ENCODE measurements at places on chromosomes 4 and X.

GRCh38 chr4:82989575-82990429 lies 20.8 kb downstream of the LIN54 start:
- no peak for DNase-seq

- DNase-seq, result no peak
These were observed 540 bp upstream of the HADH start for GRCh38 chr4:107989162-107989536.

DNA sequence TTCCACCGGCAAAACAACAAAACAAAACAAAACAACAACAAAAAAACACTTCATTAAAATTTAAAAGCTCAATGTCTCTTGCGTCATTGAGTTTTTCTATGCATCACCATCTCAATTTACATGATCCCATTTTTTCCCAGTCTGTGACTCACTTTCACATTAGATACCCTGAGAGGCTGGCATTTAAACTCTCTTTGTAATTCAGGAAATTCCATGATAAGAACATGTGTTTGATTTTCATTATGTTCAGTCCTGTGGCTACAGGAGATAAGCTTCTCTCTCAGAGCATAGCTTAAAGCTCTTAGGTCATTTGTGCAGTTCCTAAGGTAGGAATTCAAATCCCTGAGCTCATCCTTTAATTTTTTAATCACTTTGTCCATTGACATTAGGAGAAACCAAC lies 104.6 kb downstream of the NBDY start:
- no peak for DNase-seq

DNA sequence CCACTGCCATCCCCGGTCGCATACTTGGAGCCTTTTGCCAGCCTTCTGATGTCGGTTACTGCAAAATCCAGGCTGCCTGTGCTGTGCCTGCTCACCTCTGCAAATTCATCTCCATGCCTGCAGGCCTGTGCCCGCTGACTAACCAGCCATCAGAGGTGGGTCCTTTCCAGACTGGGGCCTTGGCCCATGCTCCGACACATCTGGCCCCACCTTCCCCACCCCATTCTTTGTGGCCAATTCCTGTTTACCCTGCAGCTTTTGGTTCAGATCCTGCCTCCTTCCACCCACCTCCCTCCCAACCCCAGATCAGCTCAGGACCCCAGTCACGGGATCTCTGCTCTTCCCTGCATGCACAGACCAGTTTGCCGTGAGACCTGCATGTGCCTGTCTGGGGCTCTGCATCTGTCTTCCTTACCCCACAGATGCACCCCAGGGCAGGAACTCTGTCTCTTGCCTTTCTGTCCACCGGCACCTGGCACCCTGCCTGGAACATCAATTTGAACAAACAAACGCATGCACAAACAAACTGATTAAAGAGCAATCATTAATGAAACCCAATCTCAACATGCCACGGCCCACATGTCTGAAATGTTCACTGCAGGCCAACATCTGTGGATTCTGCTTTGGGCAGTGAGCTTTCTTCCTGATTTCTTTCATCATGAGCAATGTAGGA lies 112.8 kb upstream of the PSAPL1 start:
- DNase-seq, result no peak

GRCh38 chrX:113929004-113929403 lies 654.9 kb upstream of the HTR2C start:
- no peak for DNase-seq

DNA sequence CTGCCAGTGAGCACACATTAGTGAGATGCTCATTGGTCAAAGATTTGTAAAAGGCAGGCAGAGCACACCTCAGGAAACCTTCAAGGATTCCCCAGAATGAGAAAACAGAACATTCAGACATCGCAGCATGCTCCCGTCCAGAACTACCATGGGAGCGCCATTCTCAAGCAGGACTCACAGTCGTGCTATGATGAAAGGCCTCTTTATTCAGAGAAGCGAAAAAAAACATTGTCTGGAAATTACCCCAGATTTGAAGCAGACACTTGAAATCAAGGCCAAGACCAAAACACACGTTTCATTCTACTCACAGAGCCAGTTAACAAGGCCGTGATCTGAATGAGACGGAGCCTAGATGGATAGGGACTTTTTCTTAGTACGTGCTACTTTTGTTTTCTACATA lies 961.8 kb upstream of the TENM3 start:
- no peak for DNase-seq

- no peak for DNase-seq
These were observed 1663.1 kb downstream of the STIM2 start for GRCh38 chr4:28523681-28524190.

DNA sequence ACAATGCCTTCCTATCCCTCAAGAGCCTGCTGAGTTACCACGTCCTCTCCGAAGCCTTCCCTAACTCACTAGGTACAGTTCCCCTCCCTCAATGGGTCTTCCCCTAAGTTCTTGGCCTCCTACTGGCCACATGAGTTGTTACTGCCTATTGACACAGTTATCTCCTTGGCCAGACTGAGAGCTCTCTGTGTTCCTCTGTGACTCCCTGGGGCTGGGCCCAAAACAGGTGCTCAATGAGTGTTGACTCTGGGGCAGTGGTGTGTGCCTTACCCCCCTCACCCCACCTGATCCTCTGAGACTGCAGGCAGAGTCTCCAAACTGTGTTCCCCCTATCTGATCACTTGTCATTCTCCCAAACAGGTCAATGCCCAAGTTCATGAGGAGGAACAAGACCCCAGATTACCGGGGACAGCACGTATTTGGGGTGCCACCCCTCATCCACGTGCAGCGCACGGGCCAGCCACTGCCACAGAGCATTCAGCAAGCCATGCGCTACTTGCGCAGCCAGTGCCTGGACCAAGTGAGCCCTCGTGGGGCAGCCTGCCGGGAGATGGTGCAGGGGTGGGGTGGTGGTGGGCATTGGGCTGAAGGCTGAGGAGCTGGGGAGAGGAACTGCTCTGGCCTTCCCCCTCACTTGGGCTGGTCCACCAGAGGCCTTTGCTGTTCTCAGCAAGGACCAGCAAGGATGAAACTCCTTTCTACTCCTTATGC lies 72.6 kb downstream of the STARD8 start:
- DNase-seq, result no peak

- DNase-seq, result no peak
These were observed 566.2 kb downstream of the DACH2 start for GRCh38 chrX:86714441-86714840.

GRCh38 chrX:47030339-47030738 lies 47.9 kb upstream of the RGN start:
- peak; percentile 1 for DNase-seq

GRCh38 chrX:40434947-40435346 lies 145.8 kb upstream of the ATP6AP2 start:
- DNase-seq, result no peak
